ENCODE measurements at places on chromosomes 4 and X.

DNA sequence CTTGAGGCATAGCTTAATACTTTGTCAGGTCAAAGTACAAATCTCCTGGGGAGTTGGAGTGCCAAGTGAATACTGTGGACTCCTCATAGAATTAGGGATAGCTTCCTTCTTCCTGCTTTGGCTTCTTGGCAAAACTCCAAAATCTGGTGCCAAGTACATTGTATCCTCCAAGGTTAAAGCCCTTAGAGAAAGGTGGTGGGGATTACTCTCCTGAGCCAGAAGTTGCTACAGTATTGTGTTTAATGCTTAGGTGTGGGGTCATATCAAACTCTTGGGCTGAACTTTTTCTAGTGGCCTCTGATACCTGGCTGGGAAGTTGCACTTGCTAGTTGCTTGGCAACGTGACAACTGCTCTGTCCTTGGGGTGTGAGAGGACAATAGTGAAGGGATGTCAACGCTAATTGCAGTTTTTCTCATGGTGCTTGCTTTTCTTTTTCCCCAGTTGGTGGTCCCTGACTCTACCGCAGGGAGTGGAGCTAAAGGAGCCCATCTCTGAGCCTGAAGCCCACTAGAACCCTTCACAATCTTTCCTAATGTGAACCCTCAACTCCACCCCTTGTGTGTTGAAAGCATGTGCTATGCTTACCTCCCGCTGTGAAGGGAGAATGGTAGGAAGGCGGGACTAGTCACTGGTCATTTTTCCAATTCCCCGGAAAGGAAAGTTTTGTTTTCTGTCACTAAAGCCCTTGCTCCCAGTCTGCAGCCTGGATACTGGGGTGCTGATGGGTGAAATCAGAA is 35.5 kb downstream of the DLG3 start:
- DNase-seq = no peak

- DNase-seq = no peak
These were observed 28.9 kb upstream of the LCORL start for GRCh38 chr4:18050448-18050847.

GRCh38 chrX:138127314-138127713 is 561.4 kb downstream of the ZIC3 start:
- DNase-seq = no peak

- DNase-seq = no peak
These were observed 8.7 kb downstream of the SFRP2 start for GRCh38 chr4:153780221-153780620.

- no peak for DNase-seq
These were observed 724.6 kb downstream of the CENPC start for GRCh38 chr4:66820681-66821080.

- no peak for DNase-seq
These were observed 68.7 kb downstream of the CXXC4 start for GRCh38 chr4:104425948-104426347.

DNA sequence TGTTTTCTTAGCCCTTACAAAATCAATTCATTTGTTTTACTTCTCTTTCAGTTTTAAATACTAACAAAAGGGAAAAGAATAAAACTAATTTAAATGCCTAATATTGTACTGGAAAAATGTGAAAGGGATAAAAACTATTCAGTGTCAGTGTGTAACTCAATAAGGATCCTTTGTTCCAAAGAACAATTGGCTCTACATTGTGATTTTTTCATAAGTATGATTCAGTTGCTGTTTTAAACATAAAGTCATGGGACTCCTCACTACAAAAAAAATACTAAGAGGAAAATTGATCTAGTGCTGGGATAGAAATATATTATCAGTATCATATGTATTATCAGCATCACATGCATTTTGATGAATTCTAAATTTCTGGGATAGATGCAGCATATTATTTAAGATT is 199.4 kb upstream of the TRAM1L1 start:
- DNase-seq = no peak

DNA sequence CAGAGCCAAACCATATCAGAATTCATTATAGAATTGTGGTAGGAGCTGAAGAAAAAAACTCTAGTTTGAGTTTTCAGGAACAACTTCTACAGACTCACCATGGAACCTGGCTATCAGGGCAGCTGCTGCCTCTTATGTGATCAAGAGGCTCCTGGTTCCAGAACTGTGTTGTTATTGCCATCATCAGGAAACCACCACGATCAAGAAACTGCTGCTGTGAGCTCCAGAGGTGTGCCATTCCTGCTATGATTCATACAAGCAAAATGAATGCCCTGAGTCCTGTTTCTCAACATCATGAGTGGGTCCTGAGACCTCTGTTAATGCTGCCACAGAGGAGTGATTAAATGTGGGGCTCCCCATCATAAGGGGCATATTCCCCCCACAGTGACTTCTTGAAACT is 43.7 kb downstream of the TASL start:
- no peak for DNase-seq

- DNase-seq = no peak
These were observed 20.7 kb upstream of the ELF4 start for GRCh38 chrX:130130990-130131389.

- no peak for DNase-seq
These were observed 106.0 kb downstream of the IQCM start for GRCh38 chr4:149709640-149710039.

DNA sequence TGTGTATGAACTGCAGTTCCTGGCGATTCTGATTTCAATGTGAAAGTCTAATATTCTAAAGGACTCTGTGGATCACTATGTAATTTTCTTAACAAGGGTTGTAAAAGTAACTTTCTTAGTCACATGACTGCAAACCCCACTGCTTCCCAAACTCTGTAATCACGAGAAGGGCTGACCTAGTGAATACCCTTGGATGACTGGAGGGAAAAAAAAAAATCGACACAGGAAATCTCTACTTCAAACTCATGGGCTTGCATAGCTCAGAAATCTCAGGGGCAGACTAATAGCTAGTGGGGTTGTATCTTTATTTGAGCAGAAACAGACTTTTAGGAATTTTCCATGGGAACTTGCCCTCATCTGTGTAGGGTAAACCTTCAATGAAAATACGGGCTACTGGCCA is 4.8 kb upstream of the MXRA5 start:
- no peak for DNase-seq

DNA sequence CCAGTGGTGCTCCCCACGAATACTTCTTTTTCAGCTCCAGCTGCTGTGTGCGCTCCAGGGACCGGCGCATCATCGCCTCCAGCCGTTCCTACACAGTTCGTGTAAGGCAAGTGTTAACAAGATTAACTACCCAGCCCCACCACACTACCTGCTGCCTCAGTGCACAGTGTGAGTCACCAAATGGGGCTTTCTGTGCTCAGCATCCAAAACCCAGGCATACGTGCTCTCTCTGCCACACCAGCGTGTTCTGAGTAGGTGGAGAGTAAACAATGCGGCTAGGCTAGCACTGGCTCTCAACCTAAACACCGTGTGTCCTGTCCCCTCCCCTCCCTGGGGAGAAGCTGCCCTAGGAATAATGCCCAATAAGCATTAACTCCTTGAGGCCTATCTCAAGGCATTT is 60.0 kb downstream of the MAP7D2 start:
- DNase-seq = no peak

DNA sequence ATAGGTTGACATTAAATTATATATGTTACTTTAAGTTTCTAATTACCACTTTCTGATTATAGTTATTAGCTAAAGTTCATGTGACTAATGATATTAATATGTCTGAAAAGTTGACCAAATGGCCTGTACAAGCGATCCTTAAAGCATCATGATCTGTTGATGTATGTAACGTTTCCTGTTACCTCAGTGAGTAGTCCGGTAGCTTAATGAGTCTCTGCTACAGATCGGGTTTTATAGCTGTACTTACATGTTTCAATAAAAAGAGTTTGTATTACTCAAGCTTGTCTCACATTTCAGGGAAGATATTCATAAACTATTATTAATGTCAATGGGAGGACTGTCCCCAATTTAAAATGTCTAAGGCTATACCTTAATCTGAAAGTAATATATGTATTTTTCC is 246.3 kb downstream of the PPP3CA start:
- no peak for DNase-seq

DNA sequence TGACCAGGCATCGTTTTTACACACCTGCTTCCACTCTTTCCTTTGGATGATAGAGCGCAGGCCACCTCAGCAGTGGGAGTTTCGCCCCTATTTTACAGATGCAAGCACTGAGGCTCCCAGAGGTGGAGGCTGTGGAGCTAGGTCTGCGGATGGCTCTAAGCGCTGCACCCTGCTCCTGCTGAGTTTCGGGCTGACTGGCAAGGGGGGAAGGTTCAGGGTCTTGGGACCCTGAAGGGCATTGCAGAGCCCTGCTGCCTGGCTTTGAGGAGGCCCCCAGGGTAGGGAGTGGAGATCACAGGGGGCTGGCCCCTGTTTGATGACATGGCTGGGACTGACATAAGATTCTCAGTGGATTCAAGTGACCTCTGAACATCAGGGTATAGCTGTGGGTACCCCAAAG is 62.8 kb upstream of the NKX1-1 start:
- no peak for DNase-seq

GRCh38 chr4:152983221-152983620 is 47.1 kb downstream of the FHDC1 start:
- no peak for DNase-seq

DNA sequence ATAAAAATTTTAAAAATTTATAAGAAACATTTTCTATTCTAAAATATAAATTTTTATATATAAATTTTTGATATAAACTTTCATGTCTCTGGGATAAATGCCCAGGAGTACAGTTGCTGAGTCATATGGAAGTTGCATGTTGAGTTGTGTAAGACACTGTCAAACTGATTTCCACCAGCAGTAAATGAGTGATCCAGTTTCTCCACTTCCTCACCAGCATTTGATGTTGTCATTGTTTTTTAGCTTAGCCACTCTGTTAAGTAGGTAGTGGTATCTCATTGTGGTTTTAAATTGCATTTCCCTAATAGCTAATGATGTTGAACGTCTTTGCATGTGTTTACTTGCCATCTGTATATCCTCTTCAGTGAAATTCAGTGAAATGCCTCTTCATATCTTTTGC is 66.5 kb downstream of the MAMLD1 start:
- peak; percentile 67 for DNase-seq

- peak; percentile 33 for DNase-seq
These were observed 45.0 kb downstream of the SLC9A7 start for GRCh38 chrX:46713672-46714490.

GRCh38 chrX:68892651-68893050 is 63.8 kb downstream of the EFNB1 start:
- DNase-seq = no peak

DNA sequence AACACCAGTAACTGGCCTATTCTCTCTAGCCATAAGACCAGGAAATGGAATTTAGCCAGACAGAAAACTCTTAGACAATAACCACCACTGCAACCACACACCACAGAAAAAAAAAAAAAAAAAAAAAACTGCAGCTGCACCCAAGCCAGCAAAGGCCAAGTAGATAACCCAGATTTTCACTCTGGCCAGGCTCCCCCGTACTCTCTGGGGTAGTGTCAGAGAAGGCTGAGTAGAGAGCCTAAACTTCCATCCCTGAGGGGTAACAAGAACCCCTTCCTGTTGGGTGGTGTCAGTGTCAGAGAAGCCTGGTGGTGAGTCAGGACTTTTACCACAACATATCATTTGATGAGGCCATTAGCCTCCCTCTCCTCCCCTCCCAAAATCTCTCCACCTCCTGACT is 5.6 kb upstream of the DLG3 start:
- no peak for DNase-seq

GRCh38 chr4:139455126-139455538 is 1.2 kb downstream of the RAB33B start:
- no peak for DNase-seq

DNA sequence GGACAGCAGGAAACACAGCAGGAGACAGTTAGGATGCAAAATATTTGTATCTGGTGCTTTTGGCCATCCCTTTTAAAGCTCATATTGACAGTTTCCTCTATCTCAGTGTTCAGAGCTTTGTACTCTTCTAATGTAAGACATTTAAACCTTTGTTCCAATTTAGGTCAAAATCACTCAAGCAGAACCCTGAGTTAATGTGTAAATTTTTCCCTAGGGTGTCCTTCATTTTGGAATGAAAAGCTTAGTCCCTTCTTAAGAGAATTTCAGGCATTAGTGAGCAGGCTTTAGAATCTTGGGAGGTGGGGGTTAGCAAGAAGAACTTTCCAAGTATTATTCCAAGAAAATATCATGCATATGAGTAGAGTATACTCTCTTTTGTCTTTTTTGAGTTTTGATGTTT is 188.7 kb downstream of the GBA3 start:
- no peak for DNase-seq

- no peak for DNase-seq
These were observed 23.5 kb upstream of the BCORL1 start for GRCh38 chrX:129958814-129959492.

DNA sequence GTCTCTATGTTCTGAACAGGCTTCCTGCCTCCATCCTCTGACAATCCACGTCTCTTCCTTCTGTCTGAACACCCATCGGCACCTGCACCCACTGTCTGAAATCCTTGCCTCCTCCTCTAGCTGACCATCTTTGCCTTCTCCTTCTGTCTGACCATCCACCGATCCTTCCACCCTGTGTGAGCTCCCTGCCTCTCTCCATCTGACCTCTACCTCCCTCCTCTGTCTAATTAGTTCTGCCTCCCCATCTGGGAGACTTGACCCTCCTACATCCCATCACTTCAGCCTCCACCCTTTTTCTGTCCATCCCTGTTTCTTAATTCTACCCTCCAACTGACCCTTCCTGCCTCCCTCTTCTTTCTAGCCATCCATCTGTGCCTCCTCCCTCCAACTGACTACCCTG is 10.0 kb downstream of the SLC38A5 start:
- DNase-seq = no peak
